Fibroblast of skin of scalp (primary cell): ENCODE measurements at places on chromosomes 7 and 10.

- DNase-seq = no peak
These were observed 28.4 kb upstream of the NPFFR1 start for GRCh38 chr10:70312249-70312648.

GRCh38 chr7:45183711-45184210, 26.2 kb downstream of the RAMP3 start:
- no peak for DNase-seq

DNA sequence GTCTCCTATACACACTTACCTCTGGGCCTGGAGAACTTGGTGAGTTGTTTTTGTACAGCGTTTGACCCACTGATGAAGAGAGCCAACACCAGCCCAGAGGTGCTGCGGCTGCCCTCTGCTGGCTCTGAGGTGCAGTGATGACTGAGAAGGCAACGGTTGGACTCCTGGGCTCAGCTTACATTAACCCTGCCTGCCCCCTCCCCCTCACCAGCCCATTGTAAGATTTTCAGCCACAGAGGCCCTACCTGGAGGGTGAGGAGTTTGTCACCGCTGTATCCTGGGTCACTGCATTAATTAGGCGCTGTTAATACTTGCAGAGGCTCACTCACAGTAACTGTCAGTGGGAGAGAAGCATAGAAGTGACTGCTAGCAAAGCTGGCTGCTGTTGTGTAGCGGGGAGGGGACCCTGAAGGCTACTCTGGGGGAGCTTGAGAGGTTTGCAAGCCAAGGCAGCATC, 19.0 kb upstream of the ANKRD2 start:
- DNase-seq = peak; percentile 70

DNA sequence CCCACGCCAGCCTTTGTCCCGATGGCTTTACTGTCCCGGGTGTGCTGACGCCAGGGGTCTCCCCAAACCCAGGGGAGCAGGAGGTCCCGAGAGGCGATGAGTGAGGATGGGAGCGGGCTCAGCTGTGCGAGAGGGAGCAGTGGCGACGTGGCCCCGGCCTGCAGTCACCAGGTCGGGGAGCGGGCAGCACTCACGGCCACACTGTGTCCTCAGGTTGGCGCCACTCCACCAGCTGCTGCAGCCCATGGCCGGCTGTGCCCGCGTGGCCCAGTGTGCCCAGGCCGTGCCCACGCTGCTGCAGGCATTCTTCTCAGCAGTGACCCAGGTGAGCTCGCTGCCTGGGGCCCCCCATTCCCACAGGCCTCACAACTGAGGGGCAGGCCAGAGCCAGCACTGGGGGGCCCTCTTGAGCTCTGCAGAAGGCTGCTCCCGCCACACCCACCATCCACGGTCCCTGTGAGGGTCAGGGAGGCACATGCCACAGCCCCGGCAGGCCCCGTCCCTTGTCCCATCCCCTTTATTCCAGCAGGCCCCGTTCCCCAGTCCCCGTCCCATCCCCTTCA, 13.3 kb downstream of the AP5Z1 start:
- DNase-seq = no peak

DNA sequence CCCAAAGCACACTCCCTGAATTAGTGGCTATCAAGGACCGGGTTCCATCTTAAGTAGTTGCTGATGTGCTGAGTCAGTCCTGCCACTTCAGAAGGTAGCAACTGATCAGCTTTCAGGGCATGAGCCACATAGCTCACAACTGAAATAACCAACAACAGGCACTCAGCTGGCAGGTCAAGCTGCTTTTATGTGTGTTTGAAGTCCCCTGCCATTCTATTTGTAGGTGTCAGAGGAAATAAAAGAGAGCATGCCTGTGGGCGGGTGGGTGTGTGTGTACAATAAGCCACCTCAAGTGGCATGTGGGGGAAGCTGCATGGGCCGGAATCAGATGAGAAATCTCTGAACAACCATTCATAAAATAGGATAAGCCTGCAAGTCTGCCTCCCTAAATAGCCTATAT, 114.3 kb upstream of the YAE1 start:
- DNase-seq = no peak

GRCh38 chr7:82317257-82317721, 126.3 kb downstream of the CACNA2D1 start:
- peak; percentile 27 for DNase-seq

GRCh38 chr7:128373606-128374005, 12.1 kb upstream of the PRRT4 start:
- DNase-seq = no peak

DNA sequence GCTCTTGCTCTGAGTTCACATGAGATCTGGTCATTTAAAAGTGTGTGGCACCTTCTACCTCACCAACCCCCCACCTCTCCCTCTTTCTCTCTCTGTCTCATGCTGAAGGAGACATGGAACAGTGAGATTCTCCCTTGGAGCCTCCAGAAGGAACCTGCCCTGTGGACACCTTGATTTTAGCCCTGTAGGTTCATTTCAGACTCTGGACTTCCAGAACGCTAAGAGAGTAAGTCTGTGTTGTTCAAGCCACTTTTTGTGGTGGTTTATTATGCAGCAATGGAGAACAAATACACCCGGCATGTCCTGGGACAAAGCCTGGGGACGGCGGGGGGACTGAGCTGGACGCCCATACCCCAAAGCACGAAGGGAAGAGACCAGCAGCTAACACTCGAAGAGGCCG, 20.7 kb upstream of the GIMAP8 start:
- no peak for DNase-seq

GRCh38 chr10:87054373-87055295, 34.5 kb downstream of the FAM25A start:
- peak; percentile 54 for DNase-seq

- DNase-seq = no peak
These were observed 131.3 kb upstream of the NPS start for GRCh38 chr10:127417686-127418401.

DNA sequence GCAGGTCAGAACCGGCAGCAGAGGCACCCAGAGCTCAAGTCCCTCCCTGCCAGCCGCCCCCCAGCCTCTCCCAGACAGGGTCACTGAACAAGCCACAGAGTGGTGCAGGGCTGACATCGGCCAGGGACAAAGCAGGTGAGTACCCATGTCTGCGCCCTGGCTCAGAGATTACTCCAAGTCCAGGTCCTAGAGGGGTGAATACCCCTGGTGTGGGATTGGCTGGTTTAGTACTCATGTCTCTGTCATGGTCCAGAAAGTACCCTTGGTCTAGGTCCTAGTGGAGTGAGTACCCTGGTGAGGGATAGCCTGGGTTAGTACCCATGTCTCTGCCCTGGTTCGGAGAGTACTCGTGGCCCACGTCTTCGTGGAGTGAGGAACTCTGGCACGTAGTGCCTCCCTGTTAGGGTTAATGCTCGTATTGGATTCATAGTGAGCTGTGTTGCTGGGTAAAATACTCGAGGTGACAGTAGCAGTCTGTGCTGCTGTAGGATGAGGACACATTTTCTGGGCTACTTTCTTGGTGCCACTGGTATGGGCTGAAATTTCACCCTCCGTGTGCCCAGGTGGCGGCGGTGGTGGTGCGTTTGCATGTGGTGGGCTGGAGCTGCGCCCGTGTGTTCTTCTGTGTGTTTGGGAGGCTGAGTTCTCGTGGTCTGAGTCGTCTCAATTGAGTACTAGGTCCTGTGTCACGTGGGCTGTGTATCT, 25.5 kb upstream of the KNDC1 start:
- no peak for DNase-seq

DNA sequence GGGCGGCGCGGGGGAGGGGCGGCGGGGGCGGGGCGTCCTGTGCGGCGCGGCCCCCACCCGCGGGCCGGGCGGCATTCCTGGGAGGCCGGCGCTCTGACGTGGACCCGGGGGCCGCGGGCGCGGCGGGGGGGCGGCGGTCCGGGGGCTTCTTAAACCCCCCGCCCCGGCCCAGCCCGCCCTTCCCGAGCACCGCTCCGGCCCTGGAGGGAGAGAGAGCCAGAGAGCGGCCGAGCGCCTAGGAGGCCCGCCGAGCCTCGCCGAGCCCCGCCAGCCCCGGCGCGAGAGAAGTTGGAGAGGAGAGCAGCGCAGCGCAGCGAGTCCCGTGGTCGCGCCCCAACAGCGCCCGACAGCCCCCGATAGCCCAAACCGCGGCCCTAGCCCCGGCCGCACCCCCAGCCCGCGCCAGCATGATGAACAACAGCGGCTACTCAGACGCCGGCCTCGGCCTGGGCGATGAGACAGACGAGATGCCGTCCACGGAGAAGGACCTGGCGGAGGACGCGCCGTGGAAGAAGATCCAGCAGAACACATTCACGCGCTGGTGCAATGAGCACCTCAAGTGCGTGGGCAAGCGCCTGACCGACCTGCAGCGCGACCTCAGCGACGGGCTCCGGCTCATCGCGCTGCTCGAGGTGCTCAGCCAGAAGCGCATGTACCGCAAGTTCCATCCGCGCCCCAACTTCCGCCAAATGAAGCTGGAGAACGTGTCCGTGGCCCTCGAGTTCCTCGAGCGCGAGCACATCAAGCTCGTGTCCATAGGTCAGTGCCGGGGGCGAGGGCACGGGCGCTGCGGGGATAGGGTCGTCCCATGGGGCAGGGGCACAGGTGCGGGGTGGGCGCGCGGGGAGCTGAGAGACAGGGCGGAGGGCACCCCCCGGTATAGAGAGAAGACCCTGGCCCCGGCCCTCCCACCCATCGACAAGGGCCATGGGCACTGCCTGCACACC, at the start of gene FLNC:
TSS of gene FLNC (plus strand) at position 176 of the 947 bp plus-strand sequence. CDS start at position 408, 232 bp downstream.
- DNase-seq = peak; percentile 83
